Vagina (tissue), 2 donors: ENCODE measurements at places on chromosomes 7 and 10. TPM values are rescaled to one million over a fixed set of nuclear protein-coding genes. Genes with fewer than 3 reads are reported as not detected.

DNA sequence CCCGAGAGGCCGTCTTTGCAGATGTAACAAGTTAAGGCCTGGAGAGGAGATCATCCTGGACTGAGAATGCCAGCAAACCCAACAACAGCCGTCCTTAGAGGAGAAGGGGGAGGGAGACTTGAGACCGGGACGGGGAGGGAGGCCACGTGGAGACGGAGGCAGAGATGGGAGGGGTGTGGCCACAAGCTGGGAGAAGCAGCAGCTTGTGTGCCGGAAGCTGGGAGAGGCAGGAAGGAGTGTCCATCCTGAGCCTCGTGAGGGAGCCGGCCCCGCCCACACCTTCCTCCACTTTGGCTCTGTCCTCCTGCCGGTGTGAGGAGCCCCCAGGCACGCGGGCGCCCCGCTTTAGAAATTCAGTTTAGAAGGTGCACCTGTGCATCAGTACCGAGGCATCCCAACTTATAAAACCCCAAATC is 95.7 kb downstream of the DNAJB6 start:
- no peak overlapping the region for H3K27ac ChIP-seq
- H3K4me3 ChIP-seq: no peak overlapping the region
- H3K4me1 ChIP-seq: peaks cover 10% of the 10 kb centered on the region

Gene C10orf67
- not detected for total RNA-seq

Gene AKR1E2
- 3.7 TPM for total RNA-seq

- DNase-seq: peak; percentile 72
- no peak overlapping the region for H3K4me3 ChIP-seq
- no peaks in the 10 kb centered on the region for H3K36me3 ChIP-seq
- peaks cover 4% of the 10 kb centered on the region for H3K4me1 ChIP-seq
- H3K27ac ChIP-seq: no peak overlapping the region
These were observed 86.9 kb upstream of the MKI67 start for GRCh38 chr10:128213156-128213555.

DNA sequence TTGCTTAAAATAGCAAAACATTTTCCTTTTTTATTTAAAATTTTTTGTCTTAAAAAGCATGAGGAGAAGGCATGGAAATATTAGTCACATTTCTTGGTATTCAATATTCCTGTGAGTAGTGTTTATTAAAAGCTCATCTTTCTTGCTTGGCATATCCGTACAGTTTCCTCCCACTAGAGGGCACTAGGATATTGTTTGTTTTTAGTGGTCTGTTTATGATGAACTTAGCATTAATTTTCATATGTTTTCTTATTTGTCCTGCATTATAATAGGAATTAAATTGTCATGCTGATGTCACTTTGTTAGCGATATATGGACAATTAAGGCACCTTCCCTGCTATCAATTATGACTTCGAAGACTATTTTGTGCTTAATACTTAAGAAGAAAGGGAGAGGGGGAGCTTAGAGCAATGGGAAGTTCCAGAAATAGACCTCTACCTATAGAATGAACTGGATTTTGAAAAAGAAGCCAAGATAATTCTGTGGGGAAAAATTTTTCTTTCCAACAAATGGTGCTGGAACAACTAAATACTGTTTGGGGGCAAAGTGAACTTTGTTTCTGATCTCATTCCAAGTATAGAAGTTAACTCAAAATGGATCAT is 91.0 kb upstream of the STRIP2 start:
- H3K4me1 ChIP-seq: no peaks in the 10 kb centered on the region
- no peak for DNase-seq
- no peak overlapping the region for H3K27ac ChIP-seq

- no peaks in the 10 kb centered on the region for H3K4me1 ChIP-seq
- H3K36me3 ChIP-seq: no peaks in the 10 kb centered on the region
- no peak overlapping the region for H3K4me3 ChIP-seq
- no peak for DNase-seq
These were observed 959.5 kb downstream of the GRID1 start for GRCh38 chr10:85407088-85407487.

DNA sequence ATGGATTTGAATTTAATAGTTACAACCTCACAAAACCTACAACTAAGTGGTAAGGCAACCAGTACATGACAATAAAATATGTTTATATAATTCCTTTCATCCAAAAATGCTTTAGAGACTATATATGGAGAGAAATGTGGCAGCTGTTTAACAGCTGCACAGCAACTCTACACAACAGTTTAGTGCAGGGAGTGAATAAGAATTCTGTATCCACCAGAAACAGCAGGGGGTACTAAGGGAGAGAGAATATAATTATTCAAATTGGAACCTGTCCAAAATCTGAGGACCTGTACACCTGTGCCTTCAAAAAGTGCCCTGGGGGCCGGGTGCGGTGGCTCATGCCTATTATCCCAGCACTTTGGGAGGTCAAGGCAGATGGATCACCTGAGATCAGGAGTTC is 49.6 kb downstream of the POLL start:
- H3K27ac ChIP-seq: no peak overlapping the region
- H3K27me3 ChIP-seq: no peaks in the 10 kb centered on the region
- H3K4me3 ChIP-seq: no peak overlapping the region
- peaks cover 27% of the 10 kb centered on the region for H3K36me3 ChIP-seq
- DNase-seq: no peak

Gene SORCS1
- 5.9 TPM for total RNA-seq

DNA sequence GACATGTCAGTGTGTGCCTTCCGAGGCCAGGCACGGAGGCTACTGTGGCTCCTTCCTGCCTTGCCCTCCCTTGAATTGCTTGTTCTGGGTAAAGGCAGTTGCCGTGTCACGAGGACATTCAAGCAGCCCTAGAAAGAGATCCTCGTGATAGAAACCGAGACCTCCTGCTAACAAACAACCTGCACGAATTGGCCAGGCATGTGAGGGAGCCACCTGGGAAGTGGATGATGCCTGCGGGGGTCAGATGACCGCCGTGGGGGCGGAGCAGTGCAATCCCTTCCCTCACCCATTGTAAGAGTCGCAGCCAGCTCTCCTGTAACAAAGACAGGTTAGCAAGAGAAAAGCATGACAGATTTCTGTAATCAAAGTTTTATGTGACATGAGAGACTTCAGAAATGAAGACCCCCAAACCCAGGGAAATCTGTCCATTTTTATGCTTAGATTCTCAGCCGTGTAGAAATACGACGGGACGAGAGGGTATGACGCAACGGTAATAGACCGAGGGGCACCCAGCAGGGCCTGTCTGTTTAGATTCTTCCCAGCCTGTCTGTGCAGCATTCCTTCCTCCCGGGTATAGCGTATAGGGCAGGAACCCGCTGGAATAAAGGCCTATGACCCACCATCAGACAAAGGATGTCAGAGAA is 241.7 kb downstream of the GATA3 start:
- no peaks in the 10 kb centered on the region for H3K36me3 ChIP-seq
- no peak overlapping the region for H3K27ac ChIP-seq
- no peak overlapping the region for H3K4me3 ChIP-seq
- H3K27me3 ChIP-seq: no peaks in the 10 kb centered on the region
- H3K4me1 ChIP-seq: no peaks in the 10 kb centered on the region

DNA sequence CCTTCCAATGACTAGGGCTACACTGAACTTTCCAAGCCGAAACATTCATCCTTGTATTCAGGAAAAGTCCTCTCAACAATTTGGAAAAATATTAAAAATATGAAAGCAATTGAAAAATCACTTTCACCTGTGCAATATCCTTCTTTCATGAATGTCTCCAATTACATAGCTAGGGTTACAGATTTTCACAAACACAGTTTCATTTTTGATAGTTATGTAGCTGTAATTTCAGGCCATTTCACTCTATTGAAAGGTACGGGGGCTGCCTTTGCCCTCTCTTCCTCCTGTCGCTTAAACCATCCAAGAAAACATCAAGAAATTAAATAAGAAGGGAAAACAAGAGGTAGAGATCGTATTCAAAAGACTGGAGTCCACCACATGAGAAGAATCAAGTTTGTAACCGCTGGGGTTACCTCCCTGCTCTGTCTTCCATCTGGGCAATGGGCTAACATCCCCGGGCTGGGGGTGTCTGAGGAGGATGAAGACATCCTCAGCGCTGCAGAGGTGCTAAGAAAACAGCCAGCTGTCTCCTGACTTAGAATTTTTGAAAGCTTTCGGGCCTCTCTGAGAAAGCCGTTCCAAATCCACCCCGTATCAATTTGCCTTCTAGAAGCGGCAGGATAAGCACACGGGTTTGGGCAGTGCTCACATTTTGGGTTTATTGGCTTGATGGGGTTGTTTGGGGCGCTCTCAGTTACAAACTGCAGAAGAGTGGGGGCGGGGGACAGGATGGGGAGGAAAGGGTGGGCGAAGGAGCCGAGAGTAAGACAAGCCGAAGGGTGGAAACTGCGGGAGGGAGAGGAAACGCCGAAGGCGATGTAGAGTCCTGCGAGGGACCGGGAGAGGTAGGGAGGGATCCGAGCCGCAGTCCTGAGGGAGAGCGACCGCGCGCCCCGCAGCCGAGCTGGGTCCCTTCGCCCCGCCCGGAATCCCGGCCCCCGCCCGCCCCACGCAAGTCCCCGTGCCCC is 24.3 kb upstream of the VAX1 start:
- H3K4me3 ChIP-seq: no peak overlapping the region
- H3K36me3 ChIP-seq: no peaks in the 10 kb centered on the region
- H3K27me3 ChIP-seq: peaks cover 27% of the 10 kb centered on the region
- H3K27ac ChIP-seq: no peak overlapping the region
- DNase-seq: no peak

DNA sequence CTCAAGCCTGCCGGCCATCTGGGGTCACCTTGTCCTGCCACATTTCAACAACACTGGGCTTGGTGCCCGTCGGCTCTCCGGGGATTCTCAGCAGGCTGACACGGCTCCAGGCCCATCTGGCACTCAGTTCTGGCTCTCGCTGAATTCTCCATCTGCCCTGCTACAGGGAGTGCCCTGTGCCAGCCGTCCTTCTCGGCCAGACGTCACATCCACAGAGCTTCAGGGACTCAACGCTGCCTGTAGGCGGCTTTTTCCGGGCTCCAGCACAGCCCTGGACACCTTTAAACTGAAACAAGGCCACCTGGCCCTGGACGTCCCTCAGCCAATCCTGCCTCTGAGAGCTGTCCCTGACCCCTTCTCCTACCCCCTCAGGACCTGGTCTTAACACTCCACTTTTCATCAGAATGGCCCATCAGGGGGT is 43.0 kb downstream of the TMEM130 start:
- H3K4me1 ChIP-seq: peaks cover 11% of the 10 kb centered on the region
- H3K36me3 ChIP-seq: no peaks in the 10 kb centered on the region
- H3K27ac ChIP-seq: no peak overlapping the region
- H3K27me3 ChIP-seq: no peaks in the 10 kb centered on the region

Gene COL13A1
- total RNA-seq: not detected
